Activated T-helper 2 cell treated with anti-CD3 and anti-CD28 coated beads, Interferon-gamma antibody, Interleukin-2, Interleukin-4, amounts not matched to agents 10 μg/mL and 5 μg/mL and 100 μg/mL, durations not matched to agents 14 hours and 24 hours and 36 hours (primary cell): ENCODE measurements at places on chromosomes 6 and 20. TPM values are rescaled to one million over a fixed set of nuclear protein-coding genes. Genes with fewer than 3 reads are reported as not detected.

GRCh38 chr6:170378502-170378901 lies 71.9 kb downstream of the FAM120B start:
- DNase-seq: no peak

The ZNF322 gene
- 10.4 and 11.3 TPM in 2 replicates for total RNA-seq

- DNase-seq: no peak
Measured at GRCh38 chr6:33979750-33980149, 166.1 kb downstream of the GRM4 start.

The CLPSL2 gene
- total RNA-seq: not detected in 2 replicates

DNA sequence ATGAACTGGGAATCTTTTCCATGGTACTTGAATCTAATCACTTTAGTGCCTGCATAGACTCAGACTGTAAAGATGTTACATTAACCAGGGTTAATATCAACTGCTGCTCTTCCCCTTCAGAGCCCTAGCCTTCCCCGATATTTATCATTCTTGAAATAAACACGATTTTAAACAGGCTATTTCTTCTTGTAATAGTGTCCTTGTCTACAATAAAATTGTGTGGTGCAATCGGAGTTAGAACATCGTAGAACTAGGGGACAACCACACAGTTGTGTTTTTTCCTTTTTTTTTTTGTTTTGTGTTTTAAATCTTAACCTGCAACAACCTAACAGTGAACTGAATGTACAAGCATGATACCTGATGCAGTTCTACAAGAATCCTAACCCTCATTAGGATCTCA lies 4.5 kb downstream of the GJA1 start:
- DNase-seq: no peak

GRCh38 chr6:150934380-150934779 lies 68.9 kb downstream of the MTHFD1L start:
- no peak for DNase-seq

GRCh38 chr20:40689100-40689942 lies at the start of gene MAFB:
Gene MAFB (minus strand): TSS chr20:40689236. CDS start chr20:40688850, 386 bp downstream.
- DNase-seq: peak; percentile 50

GRCh38 chr6:128112494-128112893 lies 211.6 kb upstream of the THEMIS start:
- no peak for DNase-seq

The SLC17A2 gene
- 0.41 and 0.55 TPM in 2 replicates for total RNA-seq

GRCh38 chr20:49637046-49637637 lies 69.2 kb upstream of the PTGIS start:
- no peak for DNase-seq

The EIF6 gene
- total RNA-seq: 179 and 183 TPM in 2 replicates

The BACH2 gene
- total RNA-seq: 88.8 and 89.7 TPM in 2 replicates

GRCh38 chr6:127522714-127523113 lies 3.6 kb upstream of the MTCL3 start:
- DNase-seq: no peak

GRCh38 chr6:155197932-155198331 lies 65.9 kb upstream of the CLDN20 start:
- DNase-seq: no peak

DNA sequence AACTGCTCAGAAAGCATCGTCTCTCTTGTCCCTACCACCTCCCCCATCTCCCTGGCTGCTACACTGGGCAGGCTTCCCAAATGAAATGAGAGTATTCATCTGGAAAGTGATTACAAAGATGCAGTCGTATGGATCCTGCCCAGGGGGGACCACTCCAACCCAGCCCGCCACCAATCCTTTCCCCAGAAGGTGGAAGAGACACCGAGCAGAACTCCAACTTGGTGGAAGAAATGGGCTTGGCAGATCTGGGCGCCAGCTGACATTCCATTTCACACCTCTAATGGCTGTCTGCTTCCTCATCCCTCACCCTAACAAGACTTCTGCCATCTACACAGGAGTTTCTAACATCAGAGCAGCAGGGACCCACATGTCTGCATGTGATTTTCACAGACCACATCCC lies 12.7 kb downstream of the PKHD1 start:
- no peak for DNase-seq

The NKAIN2 gene
- not detected in 2 replicates for total RNA-seq

- DNase-seq: peak; percentile 44
Measured at GRCh38 chr6:5302995-5303622, 41.8 kb downstream of the FARS2 start.

DNA sequence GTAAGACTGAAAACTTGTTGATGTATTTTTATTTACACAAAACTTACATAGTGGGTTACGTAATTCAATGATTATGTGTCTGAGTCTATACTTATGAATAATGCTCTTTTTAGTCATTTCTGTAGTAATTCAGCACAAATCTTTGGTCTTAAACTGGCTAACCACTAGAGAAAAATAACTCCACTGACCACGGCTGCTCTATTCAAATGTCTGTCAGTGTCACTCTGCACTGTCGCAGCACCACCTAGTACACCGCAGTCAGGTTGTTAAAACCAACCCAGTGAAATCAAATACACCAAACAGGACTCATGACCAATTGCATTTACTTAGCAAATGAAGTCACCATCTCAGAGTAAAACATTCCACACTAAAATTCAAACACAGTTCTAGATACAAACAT lies 93.5 kb upstream of the CCDC28A start:
- DNase-seq: no peak

The SLC26A8 gene
- not detected in 2 replicates for total RNA-seq

The TGM3 gene
- total RNA-seq: not detected in 2 replicates

GRCh38 chr6:135229996-135230395 lies 48.9 kb downstream of the MYB start:
- DNase-seq: no peak

The PRDM13 gene
- total RNA-seq: not detected in 2 replicates

The ECT2L gene
- not detected in 2 replicates for total RNA-seq

GRCh38 chr6:136918706-136919105 lies 3.4 kb upstream of the SLC35D3 start:
- DNase-seq: no peak

GRCh38 chr6:161452241-161452640 lies 178.4 kb upstream of the AGPAT4 start:
- DNase-seq: no peak

The NOX3 gene
- total RNA-seq: not detected in 2 replicates

DNA sequence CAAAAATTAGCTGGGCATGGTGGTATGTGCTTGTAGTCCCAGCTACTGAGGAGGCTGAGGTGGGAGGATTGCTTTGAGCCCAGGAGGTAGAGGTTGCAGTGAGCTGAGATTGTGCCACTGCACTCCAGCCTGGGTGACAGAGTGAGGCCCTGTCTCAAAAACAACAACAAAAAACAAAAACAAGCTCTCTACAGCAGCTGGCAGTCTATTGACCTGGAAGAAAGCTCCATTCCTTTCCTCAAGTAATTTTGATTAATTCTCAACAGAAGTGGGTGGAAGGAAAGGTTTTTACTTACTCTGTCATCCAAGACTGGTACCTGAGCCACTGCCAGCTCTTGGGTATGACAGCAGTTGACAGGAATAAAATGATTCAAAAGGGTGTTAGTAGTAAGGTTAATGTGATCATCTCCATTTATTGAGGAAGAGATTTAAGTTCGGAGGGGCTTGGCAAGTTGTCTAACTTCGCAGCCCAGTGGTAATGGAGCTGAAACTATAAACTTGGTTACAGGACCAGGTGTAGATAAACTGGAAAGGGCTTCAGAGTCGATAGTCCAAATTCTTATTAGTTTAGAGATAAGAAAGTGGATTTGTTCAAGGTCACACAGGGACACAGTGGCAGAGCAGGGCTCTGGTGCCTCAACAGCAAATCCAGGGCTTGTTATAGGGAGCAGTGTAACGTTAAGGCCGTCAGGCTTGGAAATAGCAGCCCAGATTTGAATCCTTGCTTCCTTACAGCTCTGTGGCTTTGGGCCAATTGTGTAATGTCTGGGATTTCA lies 14.8 kb downstream of the SRSF3 start:
- no peak for DNase-seq

The TRIM40 gene
- total RNA-seq: not detected in 2 replicates

The FBXO5 gene
- total RNA-seq: 31.4 and 34.6 TPM in 2 replicates

GRCh38 chr6:36904114-36904513 lies 18.4 kb downstream of the C6orf89 start:
- DNase-seq: no peak

- DNase-seq: no peak
Measured at GRCh38 chr6:125190667-125191066, 37.1 kb downstream of the TPD52L1 start.

The OR2B6 gene
- total RNA-seq: not detected in 2 replicates

The ARFGEF2 gene
- 31.8 and 32.6 TPM in 2 replicates for total RNA-seq

GRCh38 chr6:13538084-13538483 lies 36.3 kb upstream of the SIRT5 start:
- DNase-seq: no peak

The FGD2 gene
- total RNA-seq: 0.64 and 0.87 TPM in 2 replicates

DNA sequence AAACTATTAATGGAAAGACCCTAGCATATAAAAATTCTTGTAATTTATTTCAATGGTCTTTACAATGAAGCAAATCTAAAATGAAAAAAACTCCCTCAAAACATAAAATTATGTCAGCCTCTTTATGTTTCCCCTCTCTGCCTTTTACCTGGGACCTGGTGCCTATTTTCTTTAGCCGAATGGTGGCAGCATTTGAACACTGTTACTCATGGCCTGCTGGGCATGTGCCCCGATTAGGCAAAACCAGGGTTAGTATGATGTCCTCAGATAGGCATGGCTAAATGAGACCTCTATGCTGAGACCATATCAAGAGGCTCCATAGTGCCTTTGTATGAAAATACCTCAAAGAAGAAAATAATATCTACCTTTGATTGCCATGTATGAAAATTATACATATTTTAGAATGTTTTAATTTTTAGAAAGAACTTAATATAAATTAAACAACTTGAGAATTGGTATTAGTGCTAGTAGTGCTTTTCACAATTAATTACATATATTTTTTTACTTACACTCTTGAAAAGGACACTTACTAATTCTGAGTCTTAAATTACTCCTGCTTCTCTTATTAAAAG lies 22.5 kb upstream of the C6orf58 start:
- DNase-seq: no peak

DNA sequence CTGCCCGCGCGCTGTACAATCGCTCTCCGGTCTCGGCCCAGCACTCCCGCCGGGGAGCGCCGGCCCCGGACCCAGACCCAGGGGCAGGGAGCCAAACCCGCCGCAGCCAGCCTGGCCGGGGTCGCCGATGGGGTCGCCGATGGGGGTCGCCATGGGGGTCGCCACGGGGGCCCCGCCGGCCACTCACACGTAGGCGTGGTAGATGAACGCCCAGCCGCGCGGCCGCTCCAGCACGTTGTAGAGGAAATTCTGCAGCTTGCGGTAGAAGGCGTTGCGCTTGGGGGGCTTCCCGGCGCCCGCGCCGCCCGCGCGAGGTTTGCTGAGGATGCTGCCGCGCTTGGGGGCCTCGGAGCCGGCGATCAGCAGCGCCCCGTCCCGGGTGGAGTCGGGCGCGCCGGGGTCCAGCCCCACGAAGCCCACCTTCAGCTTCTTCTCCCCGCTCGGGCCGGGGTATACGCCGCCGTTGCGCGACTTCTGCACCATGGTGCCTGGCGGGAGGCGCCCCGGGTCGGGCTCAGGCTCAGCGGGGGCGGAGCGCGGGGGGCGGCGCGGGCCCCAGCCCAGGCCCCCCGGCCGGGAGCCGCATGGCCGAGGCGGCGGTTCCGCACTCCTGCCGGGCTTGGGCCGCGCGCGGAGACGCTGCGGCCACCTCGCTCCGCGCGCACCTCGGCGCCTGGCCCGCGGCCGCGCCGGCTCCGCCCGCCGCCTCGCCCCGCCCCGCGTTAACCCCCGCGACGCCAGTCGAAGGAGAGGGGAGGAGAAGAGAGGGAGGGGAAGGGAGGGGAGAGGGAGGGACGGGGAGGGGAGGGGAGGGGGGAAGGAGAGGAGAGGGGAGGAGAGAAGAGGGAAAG lies at the start of gene KCNQ2:
KCNQ2 (minus strand) TSS at position 675 of the 851 bp plus-strand sequence; CDS start at position 483, 192 bp downstream.
- no peak for DNase-seq

- DNase-seq: no peak
Measured at GRCh38 chr6:25058941-25059340, 123.2 kb upstream of the RIPOR2 start.

- DNase-seq: no peak
Measured at GRCh38 chr6:10210052-10210451, 204.8 kb downstream of the TFAP2A start.

GRCh38 chr20:17012546-17013226 lies 214.2 kb upstream of the PCSK2 start:
- no peak for DNase-seq

The PBOV1 gene
- total RNA-seq: not detected in 2 replicates

The SIRPD gene
- total RNA-seq: 0.37 TPM in 1 of 2 replicates, not detected in the other

GRCh38 chr20:45370571-45371160 lies 7.5 kb downstream of the TP53TG5 start:
- DNase-seq: no peak

The CHRNA4 gene
- not detected in 2 replicates for total RNA-seq

The LY86 gene
- 0.55 and 0.57 TPM in 2 replicates for total RNA-seq

The FAM209A gene
- 1.2 and 1.7 TPM in 2 replicates for total RNA-seq

GRCh38 chr6:14897831-14898230 lies 348.0 kb upstream of the JARID2 start:
- no peak for DNase-seq

- no peak for DNase-seq
Measured at GRCh38 chr6:39273406-39273821, 40.8 kb downstream of the KCNK17 start.

DNA sequence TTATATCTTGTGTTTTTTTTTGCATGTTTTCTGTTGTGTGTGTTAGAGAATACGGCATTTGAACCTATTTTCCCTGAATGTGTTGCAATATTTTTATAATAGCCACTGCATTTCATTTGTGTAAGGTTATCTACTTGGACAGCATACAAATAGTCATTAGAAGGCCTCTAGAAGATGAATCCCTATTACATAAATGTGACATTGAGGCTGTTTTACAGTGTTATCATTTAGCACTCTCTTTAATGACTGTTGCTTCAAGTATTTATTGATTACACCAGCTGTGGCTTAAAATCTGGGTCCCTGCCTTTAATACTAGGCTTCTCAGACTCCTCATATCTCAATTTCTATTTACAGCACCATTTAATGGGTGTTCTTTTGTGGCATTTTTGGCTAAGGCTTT lies 465.8 kb downstream of the FRK start:
- no peak for DNase-seq

The ADGB gene
- total RNA-seq: 0.39 TPM in 1 of 2 replicates, not detected in the other

- DNase-seq: no peak
Measured at GRCh38 chr6:79435746-79436145, 101.5 kb downstream of the LCA5 start.

The ZSCAN16 gene
- total RNA-seq: 4.0 TPM in 2 replicates

DNA sequence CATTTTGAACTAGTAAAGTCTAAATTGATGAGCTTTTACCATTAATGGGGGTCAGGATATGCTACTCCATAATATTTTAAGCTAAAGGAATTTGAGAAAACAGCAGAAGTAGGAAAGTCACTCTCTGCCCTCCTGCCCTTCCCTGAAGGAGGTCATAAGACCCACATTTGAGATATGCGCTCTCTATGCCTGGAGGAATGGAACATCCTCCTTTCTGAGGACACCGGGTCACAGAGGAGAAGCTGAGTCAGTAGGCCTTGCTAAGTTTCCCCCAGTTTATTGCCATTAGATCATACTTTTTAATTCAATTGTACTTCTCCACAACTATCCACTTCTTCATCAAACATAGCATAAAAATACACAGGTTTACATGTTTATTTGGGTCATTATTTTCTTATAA lies 40.3 kb downstream of the AKAP7 start:
- no peak for DNase-seq

The MOG gene
- not detected in 2 replicates for total RNA-seq

GRCh38 chr20:60228255-60228654 lies 270.0 kb downstream of the CDH26 start:
- DNase-seq: no peak

The FRS3 gene
- total RNA-seq: 4.7 and 5.8 TPM in 2 replicates
